ENCODE measurements at places on chromosomes 11 and 22. TPM values are rescaled to one million over a fixed set of nuclear protein-coding genes. Genes with fewer than 3 reads are reported as not detected.

- no peak for DNase-seq
Measured at GRCh38 chr11:6825231-6825744, 20.2 kb upstream of the OR10A5 start.

DNA sequence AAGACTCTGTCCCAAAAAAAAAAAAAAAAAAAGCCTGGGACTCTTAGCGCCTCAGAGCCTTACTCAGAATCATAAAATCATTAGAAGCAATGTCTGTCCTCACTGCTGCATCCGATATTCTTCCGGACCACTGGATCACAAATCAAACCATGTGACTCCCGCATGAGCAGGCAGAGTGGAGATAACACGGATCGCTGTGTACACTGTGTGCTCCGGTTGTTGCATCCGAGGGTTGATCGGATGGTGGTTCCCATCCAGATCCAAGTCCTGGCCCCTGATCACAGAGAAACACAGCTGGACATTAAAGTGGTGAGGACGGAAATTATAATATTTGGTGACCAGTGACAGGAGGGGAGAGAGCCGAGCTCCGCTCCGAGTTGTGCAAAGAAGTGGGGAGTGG is 9.7 kb upstream of the TXNRD2 start:
- DNase-seq = no peak

DNA sequence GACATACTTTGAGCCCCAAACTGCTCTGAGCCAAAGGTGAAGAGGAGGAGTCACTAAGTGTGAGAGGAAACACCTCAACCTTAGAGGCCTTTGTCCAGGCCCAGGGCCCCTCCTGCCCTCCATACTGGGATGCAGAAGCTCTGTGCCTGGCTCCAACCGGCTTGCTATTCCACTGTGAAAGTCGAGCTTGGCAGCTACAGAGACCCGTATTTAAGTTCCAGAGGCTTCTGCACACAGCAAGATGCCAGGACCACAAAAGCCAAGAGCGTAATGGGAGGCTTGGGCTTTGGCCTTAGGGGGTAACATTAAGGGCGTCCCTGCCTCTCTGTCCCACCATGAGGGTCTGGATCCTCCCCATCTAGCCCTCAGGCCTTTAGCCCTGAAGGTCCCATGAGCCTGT is 31.9 kb downstream of the DSCAML1 start:
- no peak for DNase-seq

DNA sequence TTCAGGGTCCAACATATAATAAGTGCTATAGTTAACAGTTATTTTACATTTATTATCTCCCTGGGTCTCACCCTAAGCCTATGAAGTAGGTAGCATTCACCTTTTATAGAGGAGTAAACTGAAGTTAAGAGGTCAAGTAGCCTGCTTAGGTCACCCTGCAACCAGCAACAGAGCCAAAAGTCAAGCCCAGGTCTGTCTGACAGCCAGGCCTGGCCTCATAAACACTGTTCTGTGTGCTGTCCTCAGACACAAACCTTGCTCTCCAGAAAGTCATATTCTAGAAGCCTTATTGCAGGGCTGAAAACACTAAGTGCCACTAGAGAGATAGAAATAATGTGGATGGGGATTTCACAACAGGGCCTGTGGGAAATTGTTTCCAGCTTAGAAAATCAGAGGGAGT is 59.3 kb downstream of the BDNF start:
- DNase-seq = no peak

SELENOH gene
- 129 TPM for total RNA-seq

Data from upper lobe of left lung (tissue), 6 donors.